ENCODE measurements at places on chromosomes 12 and 14. TPM values are rescaled to one million over a fixed set of nuclear protein-coding genes. Genes with fewer than 3 reads are reported as not detected.

Gene PDZRN4
- total RNA-seq = not detected

Gene SRRM4
- total RNA-seq = not detected

Gene ACOT6
- total RNA-seq = not detected

Gene IFNG-AS1
- total RNA-seq = 0.29 TPM

- no peak overlapping the region for H3K4me3 ChIP-seq
- no peaks in the 10 kb centered on the region for H3K27me3 ChIP-seq
- no peaks in the 10 kb centered on the region for H3K4me1 ChIP-seq
- DNase-seq = no peak
- no peak overlapping the region for H3K27ac ChIP-seq
Observed at GRCh38 chr14:38790916-38791315, 312.1 kb downstream of the SEC23A start.

- H3K27ac ChIP-seq = no peak overlapping the region
- H3K36me3 ChIP-seq = peaks cover 2% of the 10 kb centered on the region
- peaks cover 8% of the 10 kb centered on the region for H3K4me1 ChIP-seq
- peaks cover 40% of the 10 kb centered on the region for H3K27me3 ChIP-seq
Observed at GRCh38 chr12:111103583-111103982, 183.2 kb upstream of the MYL2 start.

DNA sequence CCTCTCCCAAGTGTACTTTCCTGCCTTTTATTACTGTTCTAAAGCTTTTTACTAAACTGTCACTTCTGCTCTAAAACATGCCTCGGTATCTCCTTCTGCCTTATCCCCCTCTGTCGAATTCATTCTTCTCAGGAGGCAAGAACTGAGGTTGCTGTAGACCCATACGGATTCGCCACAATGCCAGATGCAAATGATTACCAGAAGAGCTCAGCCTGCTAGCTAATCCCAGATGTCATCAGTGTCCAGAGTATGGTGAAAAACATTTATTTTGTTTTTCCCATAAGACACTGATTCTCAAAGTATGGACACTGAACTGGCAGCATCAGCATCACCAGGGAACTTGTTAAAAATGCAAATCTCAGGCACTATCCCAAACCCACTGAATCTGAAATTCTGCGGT, 359.3 kb downstream of the TMTC2 start:
- no peaks in the 10 kb centered on the region for H3K36me3 ChIP-seq
- H3K27me3 ChIP-seq = no peaks in the 10 kb centered on the region

DNA sequence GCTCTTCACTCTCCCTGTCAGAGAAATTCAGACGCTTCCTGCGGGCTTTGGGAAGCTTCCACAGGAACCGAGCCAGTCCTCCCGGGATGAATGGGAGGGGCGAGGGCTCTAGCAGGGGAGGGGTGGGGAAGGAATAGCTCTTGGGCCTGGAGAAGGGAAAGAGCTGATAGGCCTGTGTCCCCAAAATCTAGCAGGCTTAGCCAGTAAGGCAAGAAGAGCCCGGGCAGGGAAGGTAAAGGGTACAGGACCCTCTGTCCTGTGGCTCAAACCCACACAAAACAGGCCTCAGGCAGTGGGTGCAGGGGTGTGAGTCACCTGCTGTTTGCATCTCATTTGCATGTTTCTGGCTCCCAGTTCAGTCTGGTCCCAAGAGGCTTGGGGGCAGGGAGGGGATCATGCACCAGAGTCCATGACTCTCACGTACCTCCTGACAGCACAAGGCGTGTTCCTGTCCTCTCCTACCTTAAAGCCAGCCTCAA, 8.7 kb upstream of the SMUG1 start:
- peaks cover 14% of the 10 kb centered on the region for H3K36me3 ChIP-seq
- peaks cover 84% of the 10 kb centered on the region for H3K27me3 ChIP-seq
- H3K4me3 ChIP-seq = no peak overlapping the region
- no peak overlapping the region for H3K27ac ChIP-seq
- H3K4me1 ChIP-seq = peaks cover 8% of the 10 kb centered on the region

GRCh38 chr14:36981832-36982529, 190.4 kb downstream of the SLC25A21 start:
- DNase-seq = no peak
- no peaks in the 10 kb centered on the region for H3K4me1 ChIP-seq
- no peak overlapping the region for H3K4me3 ChIP-seq
- H3K27ac ChIP-seq = no peak overlapping the region
- H3K27me3 ChIP-seq = no peaks in the 10 kb centered on the region

Measured in T-helper 17 cell (primary cell).